Forelimb muscle (tissue), 1 donor: ENCODE measurements at places on chromosomes 3 and 15. TPM values are rescaled to one million over a fixed set of nuclear protein-coding genes. Genes with fewer than 3 reads are reported as not detected.

- DNase-seq, result no peak
These were observed 204.9 kb upstream of the MDFIC2 start for GRCh38 chr3:70517124-70517890.

DNA sequence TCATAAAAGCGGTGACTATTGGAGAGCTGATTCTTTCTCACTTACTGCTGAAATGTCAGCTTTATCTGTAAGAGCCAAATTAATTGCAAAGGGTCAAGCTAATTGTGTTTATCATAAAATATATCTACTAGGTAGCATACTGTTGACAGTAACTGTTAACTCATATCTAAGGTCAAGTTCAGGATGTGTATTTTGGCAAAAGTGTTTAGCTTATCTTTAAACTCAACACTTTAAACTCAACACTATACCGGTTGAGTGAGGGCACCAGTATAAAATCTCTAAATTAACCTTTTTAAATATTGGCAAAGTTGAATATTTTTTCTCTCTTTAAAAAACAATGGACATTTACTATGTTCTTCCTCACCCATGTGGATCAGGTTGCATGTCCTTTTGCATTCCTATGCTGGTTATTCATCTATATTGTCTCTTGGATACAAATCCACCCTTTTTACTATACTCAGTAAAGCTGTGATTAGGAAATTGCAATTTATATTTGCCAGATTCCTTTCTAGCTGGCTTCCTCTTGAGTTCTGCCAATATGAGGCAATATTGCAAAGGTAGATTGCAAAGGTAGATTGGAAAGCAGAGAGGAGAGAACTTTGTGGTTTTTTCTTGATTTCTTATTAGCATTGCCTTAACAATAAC is 344.6 kb upstream of the DCBLD2 start:
- DNase-seq, result no peak

Gene HGD
- 0.47 TPM for polyA plus RNA-seq

DNA sequence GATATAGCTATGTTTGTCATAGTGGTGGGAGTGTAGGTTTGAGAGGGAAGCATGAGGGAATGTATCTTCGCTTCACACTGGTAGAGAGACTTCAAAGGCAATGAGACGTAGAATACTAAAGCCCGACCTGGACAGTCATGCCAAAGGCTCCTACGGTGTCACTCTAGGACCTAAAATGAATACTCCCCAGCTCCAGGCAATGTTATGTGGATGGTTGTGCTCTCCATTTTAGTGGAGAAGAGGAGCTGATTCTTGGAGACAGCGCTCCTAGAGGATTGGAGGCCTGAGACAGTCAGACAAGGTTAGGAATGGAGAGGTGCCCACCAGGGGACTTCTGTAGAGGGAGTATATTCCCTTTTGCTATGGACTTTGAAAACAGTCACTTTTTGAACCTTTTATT is 260.1 kb downstream of the MEX3B start:
- DNase-seq, result no peak
